Stimulated activated CD8-positive, alpha-beta memory T cell treated with anti-CD3 and anti-CD28 coated beads, Interleukin-4, amount 100 ng/mL, for 1 hour (primary cell): ENCODE measurements at places on chromosomes 5 and 9.

GRCh38 chr9:35816708-35817107 lies 1.9 kb upstream of the HINT2 start:
- no peak for DNase-seq

- no peak for DNase-seq
Measured at GRCh38 chr5:86824637-86825036, 206.9 kb downstream of the COX7C start.

DNA sequence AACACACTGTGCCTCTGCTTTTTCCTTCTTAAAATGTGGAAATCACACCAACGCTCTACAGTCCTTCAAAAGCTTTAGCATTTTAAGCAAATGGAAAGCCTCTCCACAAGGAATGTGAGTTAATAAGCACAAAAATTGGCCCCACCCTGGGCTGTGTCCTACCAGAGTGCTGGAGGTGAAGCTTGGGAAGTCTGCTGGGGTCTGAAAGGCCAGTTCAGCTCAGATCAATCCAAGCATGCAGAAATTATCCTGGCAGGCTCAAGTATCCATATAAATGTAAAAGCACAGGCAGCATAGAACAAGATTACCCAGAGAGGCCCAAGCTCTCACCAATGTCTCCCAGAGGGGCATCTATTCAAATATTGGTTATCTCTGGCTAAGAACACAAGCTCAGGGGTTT lies 98.5 kb downstream of the ESM1 start:
- DNase-seq = no peak

GRCh38 chr9:36625006-36625615 lies 52.4 kb downstream of the MELK start:
- no peak for DNase-seq

DNA sequence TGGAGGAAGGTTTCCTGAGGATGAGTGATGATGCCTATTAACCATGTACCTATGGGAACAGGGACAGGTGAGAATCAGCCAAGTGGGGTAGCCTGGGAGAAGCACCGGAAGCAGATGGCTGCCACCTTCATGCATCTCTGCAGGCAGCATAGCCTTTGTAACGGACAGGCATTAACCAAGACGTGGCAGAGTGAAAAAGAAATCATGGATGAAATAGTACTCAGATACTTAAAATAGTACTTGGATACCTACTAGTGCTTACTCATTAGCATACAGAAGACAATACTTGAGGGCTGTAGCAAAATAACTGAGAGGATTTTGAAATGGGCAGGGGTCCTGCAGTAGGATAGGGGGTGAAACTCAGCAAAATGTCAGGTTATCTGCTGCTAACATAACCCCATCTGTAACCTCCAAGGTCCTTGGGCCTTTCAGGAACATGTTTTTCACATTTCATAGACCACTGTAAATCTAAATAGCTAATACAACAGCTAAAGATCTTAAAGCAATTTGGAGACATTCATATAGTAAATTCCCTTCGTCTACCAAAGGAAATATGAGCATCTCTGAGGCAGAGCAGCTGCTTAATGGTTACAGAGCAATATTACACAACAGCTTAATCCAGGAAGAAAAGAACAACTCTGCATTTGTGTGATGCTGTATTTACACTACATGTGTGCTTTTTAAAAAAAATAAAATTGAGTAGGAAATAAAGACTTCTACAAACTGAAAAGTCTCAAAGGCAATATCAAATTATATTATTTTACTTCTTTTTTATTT lies 154.3 kb downstream of the NFIB start:
- DNase-seq = no peak

DNA sequence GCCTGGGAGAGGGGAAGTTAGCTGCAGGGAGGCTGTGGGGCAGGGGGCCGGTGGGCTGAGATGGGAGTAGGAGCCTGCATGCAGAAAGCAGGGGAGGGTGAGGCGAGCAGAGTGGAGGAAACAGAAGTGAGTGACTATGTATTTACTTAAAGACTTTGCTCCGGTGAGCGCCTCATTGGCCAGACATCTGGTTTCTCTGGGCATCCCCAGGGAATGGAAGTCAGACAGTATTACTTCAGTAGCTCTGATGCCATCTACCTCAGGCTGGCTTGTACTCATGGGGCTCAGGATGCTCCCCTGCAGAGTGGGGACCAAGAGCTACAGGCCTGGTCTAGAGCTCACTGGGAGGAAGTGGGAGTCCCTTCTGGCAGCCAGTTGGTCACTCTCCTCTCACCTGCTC lies 78.2 kb upstream of the ARAP3 start:
- DNase-seq = no peak

- DNase-seq = no peak
Measured at GRCh38 chr9:33024126-33024965, 727 bp upstream of the DNAJA1 start.

DNA sequence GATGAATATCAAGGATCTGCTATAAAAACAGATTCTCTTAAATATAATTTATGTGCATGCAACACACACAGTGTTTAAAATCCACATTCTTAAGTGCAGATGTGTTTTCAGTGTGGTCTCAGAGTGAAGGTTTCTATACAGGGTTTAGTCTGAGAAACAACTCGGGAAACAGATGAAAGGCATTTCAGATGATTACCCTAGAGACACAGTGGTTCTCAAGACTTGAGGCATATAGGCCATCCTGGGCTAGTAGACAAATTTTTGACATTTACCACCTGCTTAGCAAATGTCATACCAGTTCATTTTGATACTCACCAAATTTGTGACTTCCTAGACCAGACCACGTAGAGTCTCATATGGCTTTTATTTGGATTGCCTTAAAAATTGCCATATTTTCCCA lies 216.5 kb downstream of the ARL15 start:
- DNase-seq = no peak

DNA sequence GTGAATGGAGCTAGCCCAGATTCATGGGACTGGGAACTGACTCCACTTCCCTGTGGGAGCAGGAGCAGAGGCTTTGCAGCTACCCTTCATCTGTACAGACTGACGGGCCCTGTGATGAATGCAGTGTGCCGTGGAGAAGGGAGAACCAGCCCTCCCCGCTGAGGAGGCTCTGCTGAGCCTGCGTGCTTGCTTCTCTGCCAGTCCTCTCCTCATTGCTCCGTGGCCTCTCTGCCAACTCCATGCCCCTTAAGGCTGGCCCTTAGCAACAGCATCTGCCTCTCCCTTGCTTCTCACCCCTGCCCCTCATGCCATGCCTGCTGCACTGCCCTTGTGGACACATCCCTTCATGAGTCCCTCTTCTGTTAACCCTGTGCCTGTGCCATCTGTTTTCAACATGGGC lies 53.6 kb downstream of the GADD45G start:
- DNase-seq = no peak
